NCI-H1436 treated with DMSO at 0.1 percent for 48 hours (cell line): ENCODE measurements at places on chromosomes 2 and 18.

- no peak for DNase-seq
Measured at GRCh38 chr18:76188097-76188496, 306.9 kb downstream of the ZNF516 start.

GRCh38 chr2:12857891-12858290 is 141.2 kb downstream of the TRIB2 start:
- DNase-seq = no peak

GRCh38 chr18:23276451-23276850 is 141.2 kb downstream of the CABLES1 start:
- no peak for DNase-seq

GRCh38 chr2:120549841-120550240 is 185.8 kb upstream of the GLI2 start:
- DNase-seq = no peak

DNA sequence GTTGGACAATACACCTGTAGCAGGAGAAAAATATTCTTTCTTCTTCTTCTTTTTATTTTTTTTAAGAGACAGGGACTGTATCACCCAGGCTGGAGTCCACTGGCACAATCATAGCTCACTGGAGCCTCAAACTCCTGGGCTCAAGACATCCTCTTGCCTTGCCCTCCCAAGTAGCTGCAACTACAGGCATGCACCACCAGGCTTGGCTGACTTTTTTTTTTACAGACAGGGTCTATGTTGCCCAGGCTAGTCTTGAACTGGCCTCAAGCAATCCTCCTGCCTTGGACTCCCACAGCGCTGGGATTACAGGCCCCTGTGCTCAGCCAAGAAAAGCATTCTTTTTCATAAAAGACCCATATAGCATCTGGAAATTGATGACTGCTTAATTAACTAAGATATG is 17.1 kb upstream of the ARHGAP28 start:
- DNase-seq = no peak

DNA sequence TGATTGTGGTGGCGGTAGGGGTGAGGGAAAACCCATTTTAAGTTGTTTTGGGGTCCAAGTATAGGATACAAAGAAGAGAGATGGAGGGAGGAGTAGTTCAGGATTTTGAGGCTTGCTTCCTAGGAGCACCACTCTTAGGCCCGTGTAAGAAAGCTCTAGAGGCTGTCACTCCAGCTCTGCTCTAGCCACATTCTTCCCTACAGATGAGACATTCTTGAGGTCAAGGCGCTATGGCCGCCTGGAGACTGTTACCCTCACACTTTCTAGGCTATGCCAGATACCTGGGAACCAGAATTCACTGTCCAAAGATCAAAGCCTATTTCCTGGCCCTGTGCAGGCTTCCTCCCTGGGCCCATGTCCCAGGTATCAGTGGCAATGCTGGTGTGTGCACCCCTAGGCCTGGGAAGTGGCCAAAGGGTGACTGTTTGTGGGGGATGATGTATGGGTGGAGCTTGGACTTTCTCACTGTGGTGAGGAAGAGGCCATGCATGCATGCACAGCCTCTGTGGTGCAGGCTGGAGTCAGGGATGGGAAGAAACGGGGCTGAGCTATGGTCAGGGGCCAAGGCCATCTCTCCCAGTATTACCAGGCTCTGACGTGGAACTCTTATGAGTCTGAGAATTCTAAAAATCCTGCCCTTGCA is 7.0 kb upstream of the TTL start:
- DNase-seq = no peak

- DNase-seq = no peak
Measured at GRCh38 chr2:215746226-215746886, 267.0 kb downstream of the MREG start.

GRCh38 chr2:239729151-239729550 is 296.0 kb downstream of the NDUFA10 start:
- DNase-seq = no peak

DNA sequence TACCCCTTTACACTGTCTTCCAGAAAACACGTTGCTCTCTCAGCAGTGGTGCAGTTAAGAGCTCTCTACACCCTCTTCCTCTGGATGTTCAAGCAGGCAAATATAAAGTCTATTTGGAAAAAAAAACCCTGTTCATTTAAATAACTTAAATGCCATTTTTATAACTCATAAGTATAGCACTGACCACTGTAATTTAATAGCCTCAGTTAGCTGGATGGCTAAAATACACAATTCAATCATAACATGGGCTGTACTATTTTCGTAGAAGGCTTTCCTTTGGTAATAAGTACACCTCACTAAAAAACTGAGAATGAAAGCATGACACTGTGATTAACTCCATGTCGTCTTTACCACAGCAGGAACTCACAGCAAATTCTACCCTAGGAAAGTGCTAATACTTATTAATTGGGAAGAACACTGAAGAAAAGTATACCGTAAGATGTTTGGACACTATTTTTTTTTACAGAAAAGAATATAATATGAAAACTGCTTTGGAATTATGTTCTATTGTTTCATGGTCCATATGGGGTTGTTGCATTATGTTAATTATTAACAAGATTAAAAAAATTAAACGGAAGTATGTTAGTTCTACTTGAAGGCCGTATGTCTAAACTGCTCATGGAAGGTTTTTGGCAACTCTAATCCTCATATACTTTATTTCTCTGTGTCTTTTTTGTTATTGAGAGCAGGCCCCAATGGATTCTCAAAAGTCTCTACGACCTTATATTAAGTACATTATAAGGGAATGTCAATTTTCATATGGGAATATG is 269.1 kb downstream of the ZNF385B start:
- no peak for DNase-seq

DNA sequence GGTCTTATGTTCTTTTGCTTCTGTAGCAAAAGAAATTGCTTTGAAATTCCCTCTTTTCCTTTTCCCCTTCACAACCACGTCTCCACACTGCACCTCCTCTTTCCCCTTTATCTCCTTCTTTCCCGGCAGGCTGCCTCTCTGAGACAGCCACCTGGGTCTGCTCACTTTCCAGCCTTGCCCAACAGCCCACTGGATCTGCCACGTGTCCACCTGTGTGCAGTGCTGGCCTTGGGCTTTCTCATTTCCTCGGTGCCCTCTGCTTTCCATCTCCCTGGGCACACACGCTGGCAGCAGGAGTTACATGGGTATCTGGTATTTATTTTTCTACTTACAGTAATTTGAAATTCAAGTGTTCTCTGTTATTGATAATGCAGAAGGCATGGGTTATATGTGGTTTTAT is 213.4 kb upstream of the LYPD1 start:
- no peak for DNase-seq

GRCh38 chr2:180291552-180292421 is 284.7 kb upstream of the CWC22 start:
- DNase-seq = no peak

DNA sequence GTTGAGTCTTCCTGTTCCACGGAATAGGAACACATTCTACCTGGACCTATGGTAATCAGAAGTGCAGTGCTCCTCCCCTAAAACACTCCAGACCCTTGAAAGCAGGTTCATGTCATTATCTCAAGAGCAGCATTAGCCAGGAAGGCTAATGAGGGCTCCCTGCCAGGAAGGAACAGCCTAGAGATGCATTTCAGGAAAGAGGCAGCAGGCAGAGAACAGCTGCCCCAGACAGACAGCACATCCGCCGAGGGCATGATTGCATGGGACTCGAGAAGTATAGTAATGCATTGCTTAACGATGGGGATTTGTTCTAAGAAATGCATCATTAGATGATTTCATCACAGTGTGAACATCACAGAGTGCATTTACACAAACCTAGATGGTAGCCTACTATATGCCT is 171.5 kb downstream of the ALK start:
- DNase-seq = no peak

GRCh38 chr2:181268174-181268867 is 188.9 kb upstream of the ITGA4 start:
- DNase-seq = no peak

DNA sequence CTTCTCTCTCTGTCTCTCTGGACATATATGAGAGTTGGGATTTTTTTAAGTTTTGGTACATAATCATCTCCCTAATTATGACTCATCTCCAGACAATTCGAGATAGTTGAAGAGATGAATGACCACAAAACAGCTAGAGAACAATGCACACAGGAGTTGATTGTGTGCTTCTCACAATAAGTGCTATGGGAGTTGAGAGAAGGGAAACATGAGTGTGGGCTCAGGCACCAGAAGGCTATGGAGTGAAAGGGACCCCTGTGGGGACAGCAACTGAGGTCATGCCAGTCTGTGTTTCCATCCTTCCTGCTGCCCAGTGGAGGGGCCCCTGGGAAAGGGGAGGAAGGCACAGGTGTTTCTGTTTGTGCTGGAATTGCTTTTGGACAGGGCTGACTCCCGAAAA is 6.5 kb upstream of the YWHAQ start:
- DNase-seq = no peak
